Aorta (tissue), 5 donors: ENCODE measurements at places on chromosomes 3 and 15. TPM values are rescaled to one million over a fixed set of nuclear protein-coding genes. Genes with fewer than 3 reads are reported as not detected.

- H3K36me3 ChIP-seq: no peaks in the 10 kb centered on the region
- no peak overlapping the region for H3K4me3 ChIP-seq
- DNase-seq: no peak
- H3K4me1 ChIP-seq: no peaks in the 10 kb centered on the region
These were observed 77.9 kb downstream of the THBS1 start for GRCh38 chr15:39658740-39659139.

DNA sequence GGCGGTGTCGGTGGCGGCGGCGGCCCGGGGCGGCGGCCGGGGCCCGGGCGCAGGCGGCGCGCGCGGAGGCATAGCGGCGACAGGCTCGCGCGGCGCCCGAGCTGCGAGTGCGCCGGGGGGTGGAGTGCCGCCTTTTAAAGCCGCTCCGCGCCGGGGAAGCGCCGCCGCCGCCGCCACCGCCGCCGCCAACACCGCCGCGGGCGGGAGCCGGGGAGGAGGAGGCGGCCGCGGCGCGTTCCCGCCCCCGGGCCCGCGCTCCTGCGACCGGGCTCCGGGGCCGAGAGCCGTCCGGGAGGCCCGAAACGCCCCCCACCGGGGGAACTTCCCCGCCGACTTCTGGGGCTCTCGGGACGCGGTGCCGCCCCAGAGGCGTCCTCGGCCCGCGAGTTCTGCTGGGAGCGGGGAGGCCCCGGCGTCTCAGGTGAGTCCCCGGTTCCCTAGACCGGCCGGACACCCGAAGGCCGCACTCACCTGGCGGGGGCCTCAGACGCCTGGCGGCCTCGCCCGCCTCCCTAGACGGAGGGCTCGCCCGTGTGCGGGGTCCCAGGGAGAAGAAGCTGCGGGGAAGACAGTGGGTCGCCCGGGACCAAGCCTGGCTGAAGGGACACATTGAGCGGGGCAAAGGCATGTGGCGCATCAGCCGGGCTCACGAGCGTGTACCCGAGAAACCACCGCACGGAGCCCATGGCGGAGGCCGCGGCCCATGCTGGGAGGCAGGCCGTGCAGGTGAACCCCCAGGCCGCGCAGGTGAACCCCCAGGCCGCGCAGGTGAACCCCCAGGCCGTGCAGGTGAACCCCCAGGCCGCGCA lies at the start of gene PCSK6:
PCSK6 (minus strand) TSS at position 109 of the 809 bp plus-strand sequence; CDS start at position 72, 37 bp downstream.
- no peak within 1 kb of the TSS for H3K27ac ChIP-seq
- H3K27me3 ChIP-seq: no peaks in the 10 kb centered on the region
- no peak for DNase-seq
- no peaks in the 10 kb centered on the region for H3K36me3 ChIP-seq
- H3K4me1 ChIP-seq: no peaks in the 10 kb centered on the region
- H3K4me3 ChIP-seq: peak within 1 kb of the TSS; percentile 35

DNA sequence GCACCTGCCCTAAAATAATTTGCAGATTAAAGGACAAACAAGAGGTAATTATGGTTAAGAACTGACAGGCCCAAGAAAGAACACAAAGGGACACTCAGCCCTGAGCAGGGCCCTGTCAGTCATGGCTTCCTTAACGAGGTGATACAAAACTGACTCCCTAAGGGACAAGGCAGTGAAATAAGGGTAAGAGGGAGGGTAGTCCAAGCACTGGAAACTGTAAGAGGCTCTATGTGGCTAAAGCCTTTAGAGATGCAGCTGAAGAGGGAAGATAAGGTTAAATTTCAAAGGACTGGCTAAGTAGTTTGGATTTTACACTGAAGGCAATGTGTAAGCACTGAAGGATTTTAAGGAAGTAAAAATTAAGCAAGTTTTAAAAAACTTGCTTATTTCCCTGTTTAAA lies 3.9 kb downstream of the ATR start:
- no peaks in the 10 kb centered on the region for H3K27me3 ChIP-seq
- no peak overlapping the region for H3K27ac ChIP-seq
- no peak for DNase-seq
- H3K4me1 ChIP-seq: no peaks in the 10 kb centered on the region
- H3K4me3 ChIP-seq: no peak overlapping the region
- no peaks in the 10 kb centered on the region for H3K36me3 ChIP-seq

GRCh38 chr3:189372243-189372642 lies 200.5 kb downstream of the TPRG1 start:
- no peak overlapping the region for H3K27ac ChIP-seq
- no peaks in the 10 kb centered on the region for H3K27me3 ChIP-seq
- no peaks in the 10 kb centered on the region for H3K4me1 ChIP-seq
- H3K36me3 ChIP-seq: no peaks in the 10 kb centered on the region
- H3K4me3 ChIP-seq: no peak overlapping the region
- no peak for DNase-seq

DNA sequence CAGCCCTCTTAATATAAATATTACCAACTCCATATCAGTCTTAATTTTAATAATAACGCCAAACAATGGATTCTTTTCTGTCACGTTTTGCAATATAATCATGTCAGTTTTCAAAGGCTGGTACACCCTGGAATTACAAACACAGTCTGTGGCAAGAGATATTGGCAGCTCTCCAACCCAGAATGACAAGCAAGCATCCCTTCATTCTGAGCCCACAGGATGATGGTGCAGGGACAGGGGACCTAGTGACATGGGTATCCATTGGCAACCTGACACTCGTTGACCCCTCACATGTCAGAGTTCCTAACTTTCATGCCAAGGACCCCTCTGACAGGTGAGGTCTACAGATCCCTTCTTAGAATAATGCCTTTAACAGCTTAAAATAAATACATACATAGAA lies 154.5 kb upstream of the TSC22D2 start:
- peak overlapping the region; percentile 97 for H3K27ac ChIP-seq
- peaks cover 3% of the 10 kb centered on the region for H3K4me1 ChIP-seq
- H3K4me3 ChIP-seq: no peak overlapping the region
- H3K27me3 ChIP-seq: no peaks in the 10 kb centered on the region
- DNase-seq: no peak

DNA sequence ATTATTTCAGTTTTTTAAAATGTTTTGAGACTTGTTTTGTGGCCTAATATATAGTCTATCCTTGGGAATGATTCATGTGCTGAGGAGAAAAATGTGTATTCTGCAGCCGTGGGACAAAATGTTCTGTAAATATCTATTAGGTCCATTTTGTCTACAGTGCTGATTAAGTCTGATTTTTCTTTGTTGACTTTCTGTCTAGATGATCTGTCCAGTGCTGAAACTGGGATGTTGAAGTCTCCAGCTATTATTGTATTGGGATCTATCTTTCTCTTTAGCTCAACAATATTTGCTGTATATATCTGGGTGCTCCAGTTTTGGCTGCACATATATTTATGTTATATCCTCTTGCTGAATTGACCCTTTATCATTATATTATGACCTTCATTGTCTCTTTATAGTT lies 85.2 kb downstream of the UBE2E2 start:
- H3K27me3 ChIP-seq: no peaks in the 10 kb centered on the region
- H3K4me1 ChIP-seq: no peaks in the 10 kb centered on the region
- no peak for DNase-seq
- H3K27ac ChIP-seq: no peak overlapping the region
- H3K36me3 ChIP-seq: no peaks in the 10 kb centered on the region
- no peak overlapping the region for H3K4me3 ChIP-seq

GRCh38 chr3:31132132-31132769 lies 237.8 kb upstream of the GADL1 start:
- H3K4me1 ChIP-seq: no peaks in the 10 kb centered on the region
- H3K4me3 ChIP-seq: no peak overlapping the region
- no peaks in the 10 kb centered on the region for H3K27me3 ChIP-seq
- H3K36me3 ChIP-seq: no peaks in the 10 kb centered on the region
- no peak overlapping the region for H3K27ac ChIP-seq
- DNase-seq: no peak

DNA sequence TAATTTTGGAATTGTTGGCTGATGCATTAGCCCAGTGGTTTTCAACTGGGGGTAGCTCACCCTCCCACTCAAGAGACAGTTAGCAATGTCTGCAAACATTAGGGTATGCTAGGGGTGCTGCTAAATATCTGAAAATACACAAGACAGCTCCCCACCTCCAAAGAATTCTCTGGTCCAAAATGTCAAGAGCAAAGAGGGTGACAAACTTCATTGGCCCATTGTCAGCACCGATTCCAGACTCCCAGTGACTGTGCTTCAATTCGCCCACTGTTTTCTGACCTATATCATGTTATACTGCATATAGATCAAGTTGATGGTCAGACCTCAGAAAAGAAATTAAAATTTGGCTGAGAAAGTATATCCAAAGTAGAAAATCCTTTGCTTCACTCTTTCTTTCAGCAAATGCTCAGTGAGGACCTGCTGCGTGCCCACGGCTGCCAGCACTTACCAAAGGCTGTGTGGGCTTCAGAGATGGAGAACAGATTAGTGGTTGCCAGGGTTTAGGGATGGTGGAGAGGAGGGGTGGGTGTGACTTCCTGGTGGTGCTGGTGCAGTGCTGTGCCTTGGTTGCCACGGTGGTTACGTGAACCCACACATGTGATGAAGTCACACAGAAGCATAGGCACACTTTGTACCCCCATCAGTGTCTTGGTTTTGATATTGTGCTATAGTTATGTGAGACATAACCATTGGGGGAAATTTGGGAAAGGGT lies 204.0 kb downstream of the PLCL2 start:
- H3K27ac ChIP-seq: peak overlapping the region; percentile 83
- peak; percentile 41 for DNase-seq
- no peak overlapping the region for H3K4me3 ChIP-seq
- no peaks in the 10 kb centered on the region for H3K27me3 ChIP-seq

DNA sequence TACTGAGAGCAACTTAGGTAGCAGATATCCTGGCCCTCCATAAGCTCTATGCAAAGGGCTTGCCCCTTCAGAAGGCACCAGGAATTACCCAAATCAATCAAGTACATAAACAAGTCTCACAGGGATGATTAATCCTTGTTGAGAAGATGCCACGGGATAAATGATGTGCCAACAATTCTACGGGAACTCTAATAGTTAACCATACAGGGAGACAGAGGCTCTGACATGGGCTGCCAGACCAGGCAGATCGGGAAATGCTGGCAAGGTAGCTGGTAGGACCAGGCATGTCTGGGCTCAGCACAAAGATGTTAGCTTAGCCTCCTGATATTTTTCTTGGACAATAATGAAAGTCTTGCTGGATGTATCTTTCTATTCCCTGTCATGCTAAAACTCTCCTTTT lies 249.3 kb upstream of the THBS1 start:
- H3K4me1 ChIP-seq: no peaks in the 10 kb centered on the region
- no peaks in the 10 kb centered on the region for H3K36me3 ChIP-seq
- H3K4me3 ChIP-seq: no peak overlapping the region
- no peaks in the 10 kb centered on the region for H3K27me3 ChIP-seq
- H3K27ac ChIP-seq: no peak overlapping the region
- no peak for DNase-seq

DNA sequence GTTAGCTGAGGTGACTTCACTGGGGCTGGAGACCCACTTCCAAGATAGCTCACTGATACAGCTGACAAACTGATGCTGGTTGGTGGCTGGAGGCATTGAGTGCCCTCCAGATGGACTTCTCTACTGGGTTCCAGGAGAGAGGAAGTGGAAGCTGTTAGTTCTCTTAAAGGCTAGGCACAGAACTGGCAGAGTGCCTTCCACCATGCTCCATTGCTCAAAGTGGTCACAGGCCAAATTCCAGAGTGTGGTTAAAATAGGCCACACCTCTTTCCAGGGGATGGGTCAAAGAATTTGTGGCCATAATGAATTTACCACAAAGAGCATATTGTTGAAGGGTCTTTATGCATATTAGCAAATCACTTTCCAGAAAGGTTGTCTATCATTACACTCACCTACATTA lies 74.2 kb downstream of the NMD3 start:
- H3K4me3 ChIP-seq: no peak overlapping the region
- H3K36me3 ChIP-seq: no peaks in the 10 kb centered on the region
- no peak for DNase-seq
- no peak overlapping the region for H3K27ac ChIP-seq

GRCh38 chr3:115475178-115476041 lies 147.9 kb upstream of the GAP43 start:
- no peaks in the 10 kb centered on the region for H3K27me3 ChIP-seq
- no peak overlapping the region for H3K4me3 ChIP-seq
- no peaks in the 10 kb centered on the region for H3K36me3 ChIP-seq
- H3K4me1 ChIP-seq: no peaks in the 10 kb centered on the region

- no peaks in the 10 kb centered on the region for H3K27me3 ChIP-seq
- H3K36me3 ChIP-seq: no peaks in the 10 kb centered on the region
- no peak for DNase-seq
- no peaks in the 10 kb centered on the region for H3K4me1 ChIP-seq
These were observed 49.7 kb upstream of the FRMD4B start for GRCh38 chr3:69435274-69436265.

Gene C2CD4A
- 0.36 TPM for total RNA-seq

GRCh38 chr3:14533457-14533958 lies 6.6 kb downstream of the GRIP2 start:
- no peaks in the 10 kb centered on the region for H3K27me3 ChIP-seq
- no peak overlapping the region for H3K4me3 ChIP-seq
- no peaks in the 10 kb centered on the region for H3K4me1 ChIP-seq
- DNase-seq: peak; percentile 41
- H3K36me3 ChIP-seq: no peaks in the 10 kb centered on the region

Gene ETV5
- total RNA-seq: 25.5 TPM

DNA sequence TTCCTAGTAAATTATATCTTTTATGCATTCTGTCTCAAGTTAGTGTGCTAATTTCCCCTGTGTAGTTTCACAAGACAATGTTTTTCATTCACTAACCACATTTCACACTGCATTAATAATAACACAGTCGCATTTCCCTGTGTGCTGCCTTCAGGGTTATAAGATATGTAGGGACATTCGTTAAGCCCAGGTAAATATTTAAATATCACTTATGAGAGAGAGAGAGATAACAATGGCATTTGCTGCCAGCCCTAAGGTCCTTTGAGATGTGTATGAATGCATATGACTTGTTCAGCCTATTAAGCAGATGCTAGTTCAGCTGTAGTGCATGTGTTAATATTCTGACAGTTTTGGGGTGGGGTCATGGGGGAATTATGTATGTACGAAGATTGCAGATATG lies 876.7 kb downstream of the NAALADL2 start:
- no peaks in the 10 kb centered on the region for H3K36me3 ChIP-seq
- H3K27me3 ChIP-seq: no peaks in the 10 kb centered on the region
- DNase-seq: no peak

GRCh38 chr3:38662544-38662943 lies 13.1 kb upstream of the SCN5A start:
- no peaks in the 10 kb centered on the region for H3K27me3 ChIP-seq
- no peak for DNase-seq
- no peaks in the 10 kb centered on the region for H3K4me1 ChIP-seq
- no peaks in the 10 kb centered on the region for H3K36me3 ChIP-seq

DNA sequence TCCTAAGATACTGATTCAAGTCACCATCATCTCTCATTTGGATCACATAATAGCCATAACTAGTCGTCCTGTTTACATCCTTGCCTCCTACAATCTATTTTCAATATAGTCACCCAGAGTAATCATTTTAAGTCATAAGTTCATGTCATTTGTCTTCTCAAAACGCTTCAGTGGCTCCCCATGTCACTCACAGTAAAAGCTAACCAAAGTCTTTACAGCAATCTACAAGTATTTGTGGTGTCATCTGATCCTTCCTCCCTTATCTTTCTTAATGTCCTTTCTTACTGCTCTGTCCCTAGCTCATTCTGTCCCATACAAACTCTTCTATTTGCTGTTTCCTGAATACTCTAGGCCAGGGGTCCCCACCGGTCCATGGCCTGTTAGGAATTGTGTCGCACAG lies 28.8 kb downstream of the GBE1 start:
- H3K27ac ChIP-seq: no peak overlapping the region
- no peaks in the 10 kb centered on the region for H3K27me3 ChIP-seq
- DNase-seq: no peak
- H3K4me1 ChIP-seq: peaks cover 3% of the 10 kb centered on the region

GRCh38 chr3:11739706-11740105 lies 96.0 kb upstream of the VGLL4 start:
- no peaks in the 10 kb centered on the region for H3K27me3 ChIP-seq
- H3K36me3 ChIP-seq: no peaks in the 10 kb centered on the region
- no peak overlapping the region for H3K27ac ChIP-seq
- no peak overlapping the region for H3K4me3 ChIP-seq
- no peak for DNase-seq
- H3K4me1 ChIP-seq: no peaks in the 10 kb centered on the region
